ENCODE measurements at places on chromosomes 7 and 10.

GRCh38 chr10:32132357-32132946 lies 76.2 kb upstream of the KIF5B start:
- DNase-seq = no peak

DNA sequence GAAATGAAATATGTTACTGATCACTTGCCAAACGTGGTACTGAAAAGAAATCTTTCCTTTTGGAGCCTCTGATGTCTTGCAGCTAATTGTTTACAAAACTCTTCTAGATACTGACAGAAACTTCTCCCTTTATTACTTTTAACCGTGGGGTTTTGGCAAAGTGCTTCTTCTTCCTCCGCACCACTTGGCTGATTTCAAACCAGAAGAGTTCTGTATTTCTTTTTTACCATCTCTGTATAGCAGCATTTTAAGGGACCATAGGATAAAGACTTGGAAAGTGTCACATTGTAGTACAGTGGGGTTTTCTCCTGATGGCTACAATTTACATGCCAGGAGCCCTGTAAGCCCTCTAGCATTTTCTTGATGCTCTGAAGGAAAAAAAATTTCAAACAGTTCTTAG lies 21.9 kb upstream of the CREB5 start:
- DNase-seq = no peak

GRCh38 chr7:118259115-118259514 lies 34.6 kb downstream of the ANKRD7 start:
- no peak for DNase-seq

- DNase-seq = no peak
These were observed 92.9 kb downstream of the SVOPL start for GRCh38 chr7:138608275-138608674.

GRCh38 chr7:4707217-4707741 lies 25.2 kb downstream of the FOXK1 start:
- peak; percentile 29 for DNase-seq

DNA sequence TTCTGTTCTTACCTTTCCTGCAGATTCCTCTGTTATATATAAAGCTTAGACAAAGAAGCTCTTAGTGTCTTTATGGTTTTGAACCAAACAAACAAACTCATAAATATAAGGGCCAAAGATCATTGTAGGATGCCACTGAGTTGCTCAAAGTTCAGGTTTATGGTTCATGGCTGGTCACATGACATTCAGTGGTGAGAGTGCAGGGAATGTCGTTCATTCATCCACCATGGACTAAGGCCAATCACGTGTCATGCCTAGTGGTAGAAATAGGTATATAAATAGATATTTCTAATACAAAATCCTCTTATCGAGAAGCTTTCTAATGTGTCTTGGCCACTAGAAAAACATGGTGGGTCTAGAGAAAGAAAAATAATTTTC lies 119.4 kb downstream of the GATA3 start:
- no peak for DNase-seq

GRCh38 chr7:150358988-150359621 lies 9.5 kb upstream of the REPIN1 start:
- DNase-seq = no peak

DNA sequence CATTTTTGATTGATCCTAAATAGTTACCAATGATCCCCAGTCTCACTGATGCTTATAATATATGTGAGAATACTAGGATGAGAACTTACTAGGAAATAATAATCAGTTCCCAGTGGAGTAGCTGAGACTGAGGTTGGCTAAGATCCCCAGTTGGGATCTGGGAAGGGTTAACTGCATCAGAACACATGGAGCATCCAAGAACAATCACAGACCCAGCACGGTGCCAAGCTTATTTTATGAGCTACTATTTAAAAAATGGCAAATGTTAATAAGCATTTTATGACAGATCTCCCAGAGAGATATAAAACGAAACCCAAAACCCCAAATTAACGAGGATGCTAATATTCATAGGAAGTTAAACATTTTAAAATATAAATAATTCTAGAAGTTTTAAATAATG lies 379.5 kb downstream of the THSD7A start:
- no peak for DNase-seq

DNA sequence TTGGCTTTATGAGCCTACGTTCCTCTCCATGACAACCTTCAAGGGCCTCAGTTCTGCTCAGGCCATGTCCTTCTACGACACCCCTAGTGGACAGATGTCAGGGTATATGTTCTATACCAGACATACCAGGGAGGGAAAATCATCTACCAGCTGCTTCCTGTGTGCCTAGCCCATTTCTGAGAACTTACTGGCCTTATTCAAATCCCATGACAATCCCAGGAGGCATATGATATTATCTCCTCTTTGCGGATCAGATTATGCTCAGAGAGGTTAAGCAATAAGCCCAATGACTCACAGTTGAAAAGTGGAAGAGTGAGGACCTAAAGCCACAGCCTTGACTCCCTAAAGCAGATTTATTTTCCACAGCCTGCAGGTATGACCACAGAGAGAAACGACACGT lies 139.3 kb downstream of the GLI3 start:
- no peak for DNase-seq

DNA sequence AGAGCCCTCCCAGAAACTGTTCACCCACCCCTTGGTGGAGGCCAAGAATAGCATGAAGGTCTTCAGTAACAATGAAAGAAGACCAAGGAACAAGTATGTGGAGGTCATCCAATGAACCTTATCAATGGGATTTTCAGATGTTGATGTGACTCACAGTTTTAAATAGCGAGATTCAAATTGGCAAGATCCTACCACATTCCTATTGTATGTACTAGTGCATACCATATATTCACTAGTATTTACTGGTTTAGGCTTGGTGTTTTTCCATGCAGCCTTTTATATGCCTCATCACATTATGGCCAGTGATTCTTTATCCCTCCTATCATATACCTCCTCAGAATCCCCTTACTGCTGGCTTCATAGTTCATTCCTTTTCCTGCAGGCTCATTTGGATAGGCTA lies 54.4 kb downstream of the ITGB8 start:
- no peak for DNase-seq

DNA sequence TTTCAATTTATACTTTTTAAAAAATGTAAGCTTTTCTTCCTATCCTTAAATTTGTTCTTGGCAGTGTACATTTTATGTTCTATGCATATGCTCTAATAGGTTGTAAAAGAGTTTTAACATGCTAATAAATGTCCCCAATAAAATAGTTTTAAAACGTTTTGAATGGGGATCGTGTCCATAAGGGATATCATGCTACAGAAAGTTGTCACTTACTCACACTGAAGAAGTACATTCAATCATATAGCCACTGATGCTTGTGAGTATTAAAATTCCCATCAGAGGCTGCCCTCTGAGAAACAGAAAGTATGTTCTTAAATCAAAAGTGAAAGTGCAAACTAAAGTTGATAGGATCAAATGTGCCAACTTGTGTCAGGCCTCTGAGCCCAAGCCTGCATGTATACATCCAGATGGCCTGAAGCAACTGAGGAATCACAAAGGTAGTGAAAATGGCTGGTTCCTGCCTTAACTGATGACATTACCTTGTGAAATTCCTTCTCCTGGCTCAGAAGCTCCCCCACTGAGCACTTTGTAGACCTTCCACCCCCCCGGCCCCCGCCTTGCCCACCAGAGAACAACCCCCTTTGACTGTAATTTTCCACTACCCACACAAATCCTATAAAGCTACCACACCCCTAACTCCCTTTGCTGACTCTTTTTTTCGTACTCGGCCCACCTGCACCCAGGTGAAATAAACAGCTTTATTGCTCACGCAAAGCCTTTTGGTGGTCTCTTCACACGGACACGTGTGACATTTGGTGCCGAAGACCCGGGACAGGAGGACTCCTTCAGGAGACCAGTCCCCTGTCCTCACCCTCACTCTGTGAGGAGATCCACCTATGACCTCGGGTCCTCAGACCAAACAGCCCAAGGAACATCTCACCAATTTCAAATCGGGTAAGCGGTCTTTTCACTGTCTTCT lies 877 bp upstream of the NOD1 start:
- DNase-seq = no peak

- no peak for DNase-seq
These were observed 622.9 kb downstream of the GALNT17 start for GRCh38 chr7:71754828-71755227.

DNA sequence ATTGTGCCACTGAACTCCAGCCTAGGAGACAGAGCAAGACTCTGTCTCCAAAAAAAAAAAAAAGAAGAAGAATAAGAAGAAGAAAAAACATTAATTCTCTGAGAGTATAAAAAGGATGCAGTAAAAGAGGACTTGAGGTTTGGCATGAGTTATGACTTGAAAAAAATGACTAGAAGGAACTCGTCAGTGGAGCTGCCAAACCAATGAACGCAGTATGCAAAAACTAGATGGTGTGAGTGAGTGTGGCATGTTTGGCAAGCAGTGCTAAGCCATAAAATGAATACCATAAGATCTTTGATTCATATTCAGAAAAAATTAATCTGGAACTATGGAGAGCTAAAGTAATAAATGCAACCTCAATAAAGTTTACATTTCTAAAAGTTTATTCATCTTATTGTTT lies 68.6 kb upstream of the MEOX2 start:
- no peak for DNase-seq

GRCh38 chr10:101133489-101134298 lies 2.6 kb downstream of the TLX1 start:
- DNase-seq = no peak

DNA sequence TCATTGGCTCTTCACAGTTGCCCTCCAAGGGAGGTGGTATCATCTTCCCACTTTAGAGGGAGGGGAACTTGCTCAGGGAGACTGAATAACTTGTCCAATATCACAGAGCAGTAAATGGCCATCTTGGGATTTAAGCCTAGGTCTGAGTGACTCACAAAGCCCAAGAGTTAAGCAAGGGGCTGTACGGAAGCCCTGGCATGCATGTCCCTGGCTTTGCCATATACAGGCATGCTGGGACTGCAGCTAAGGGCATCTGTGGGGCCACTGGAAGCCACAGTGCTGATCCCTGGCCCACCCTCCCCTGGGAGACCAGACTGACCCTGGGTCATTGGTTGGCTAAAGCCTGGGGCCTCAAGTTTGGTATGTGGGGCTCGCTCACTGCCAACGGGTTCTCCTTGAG lies 3.1 kb downstream of the VSIR start:
- no peak for DNase-seq

DNA sequence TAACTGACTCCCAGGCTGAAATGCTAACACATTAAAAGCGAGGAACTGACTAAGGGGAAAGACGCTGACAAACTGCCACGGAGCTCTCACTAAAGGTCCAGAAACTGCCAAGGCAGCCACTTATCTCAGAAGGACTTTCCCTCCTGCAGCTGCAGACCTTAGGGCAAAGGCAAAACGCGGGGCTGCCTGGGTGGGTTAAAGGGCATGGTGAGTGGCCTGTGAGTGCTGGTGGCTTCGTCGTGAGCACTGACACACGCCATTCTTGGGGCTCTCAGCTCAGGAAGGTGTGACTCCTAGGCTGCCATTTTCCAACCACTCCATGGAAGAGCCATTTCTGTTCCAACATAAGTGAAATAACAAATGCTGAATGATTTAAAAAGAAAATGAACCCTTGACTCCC lies 232.5 kb downstream of the COBL start:
- DNase-seq = no peak

DNA sequence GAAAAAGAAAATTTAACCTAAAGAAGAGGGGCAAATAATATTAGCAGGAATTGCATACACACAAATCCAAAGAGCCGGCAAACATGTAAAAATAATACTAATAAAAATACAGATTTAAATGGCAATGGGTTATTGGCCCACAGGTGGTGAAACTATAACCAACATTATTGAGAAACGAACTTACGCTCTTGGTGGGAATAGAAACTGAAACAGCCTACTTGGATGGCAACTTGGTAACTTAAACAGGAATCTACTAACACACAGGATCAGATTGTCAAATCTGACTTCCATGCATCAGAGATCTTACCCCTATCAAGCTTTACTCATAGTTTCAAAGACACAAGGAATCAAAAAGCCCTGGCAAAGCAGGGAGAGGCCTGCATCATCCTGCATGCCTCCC lies 66.5 kb downstream of the ANLN start:
- no peak for DNase-seq

DNA sequence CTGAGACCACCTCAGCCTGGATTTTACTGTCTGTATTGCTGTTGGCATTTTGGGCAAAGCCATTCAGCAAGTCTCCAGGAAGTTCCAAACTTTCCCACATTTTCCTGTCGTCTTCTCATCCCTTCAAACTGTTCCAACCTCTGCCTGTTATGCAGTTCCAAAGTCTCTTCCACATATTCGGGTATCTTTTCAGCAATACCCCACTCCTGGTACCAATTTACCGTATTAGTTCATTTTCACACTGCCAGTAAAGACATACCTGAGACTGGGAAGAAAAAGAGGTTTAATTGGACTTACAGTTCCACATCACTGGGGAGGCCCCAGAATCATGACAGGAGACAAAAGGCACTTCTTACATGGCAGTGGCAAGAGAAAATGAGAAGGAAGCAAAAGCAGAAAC lies 62.8 kb downstream of the INPP5A start:
- no peak for DNase-seq

DNA sequence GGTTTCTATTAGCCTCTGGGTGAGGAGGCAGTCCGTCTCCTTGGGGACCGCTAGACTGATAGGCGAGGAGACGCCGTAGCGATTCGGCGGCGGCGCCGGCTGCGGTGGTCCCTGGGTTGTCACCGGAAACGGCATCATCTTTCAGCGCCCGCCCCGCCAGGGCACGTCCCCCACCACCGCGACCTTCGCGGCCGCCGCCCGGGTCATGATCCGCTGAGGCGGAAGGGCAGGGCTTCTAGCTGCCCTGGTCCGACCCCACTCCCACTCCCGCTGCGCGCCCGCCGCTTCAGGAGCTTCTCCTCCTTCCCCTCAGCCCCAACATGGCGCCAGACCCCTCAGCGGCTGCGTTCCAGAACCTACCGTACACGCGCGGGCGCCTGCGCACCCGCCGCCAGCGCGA lies at the start of gene PAPOLB:
TSS of gene PAPOLB (minus strand) at position 358 of the 400 bp plus-strand sequence. CDS start at position 138, 220 bp downstream.
- no peak for DNase-seq

DNA sequence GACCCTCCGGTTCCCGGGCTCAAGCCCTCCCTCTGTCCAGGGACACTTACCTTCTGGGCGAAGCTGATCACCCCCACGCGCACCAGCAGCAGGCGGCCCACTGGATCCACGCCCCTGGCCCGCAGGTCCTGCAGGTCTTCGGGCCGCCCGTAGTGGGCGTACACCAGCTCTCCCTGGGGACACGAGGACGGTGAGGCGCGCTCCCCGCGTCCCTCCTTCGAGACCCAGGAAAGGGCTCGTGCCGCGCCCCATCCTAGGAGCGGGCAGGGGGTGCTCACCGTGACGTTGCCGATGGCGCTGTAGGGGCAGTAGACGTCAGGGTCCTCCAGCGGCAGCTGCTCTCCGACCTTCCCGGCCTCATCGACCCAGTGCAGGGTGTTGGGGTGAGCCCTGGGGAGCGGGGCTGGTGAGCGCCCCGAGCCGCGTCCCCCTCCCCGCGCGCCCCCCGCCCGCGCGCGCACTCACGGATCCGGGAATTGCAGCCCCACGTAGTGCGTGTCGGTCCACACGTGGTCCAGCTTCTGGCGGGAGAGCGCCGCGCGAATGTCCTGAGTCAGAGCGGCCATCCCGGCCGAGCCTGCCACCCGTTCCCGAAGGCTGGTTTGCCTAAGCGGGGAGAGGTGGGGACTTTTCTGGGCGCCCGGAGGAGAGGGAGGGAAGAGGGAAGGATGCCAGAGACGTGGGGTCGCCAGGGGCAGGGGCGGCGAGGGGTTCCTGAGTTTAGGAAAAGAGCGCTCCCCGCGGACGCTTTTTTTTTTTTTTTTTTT lies 8.2 kb downstream of the TFR2 start:
- DNase-seq = peak; percentile 12

All from NCI-H524 (cell line).